NCI-H1105 (cell line): ENCODE measurements at places on chromosomes 1 and 21.

DNA sequence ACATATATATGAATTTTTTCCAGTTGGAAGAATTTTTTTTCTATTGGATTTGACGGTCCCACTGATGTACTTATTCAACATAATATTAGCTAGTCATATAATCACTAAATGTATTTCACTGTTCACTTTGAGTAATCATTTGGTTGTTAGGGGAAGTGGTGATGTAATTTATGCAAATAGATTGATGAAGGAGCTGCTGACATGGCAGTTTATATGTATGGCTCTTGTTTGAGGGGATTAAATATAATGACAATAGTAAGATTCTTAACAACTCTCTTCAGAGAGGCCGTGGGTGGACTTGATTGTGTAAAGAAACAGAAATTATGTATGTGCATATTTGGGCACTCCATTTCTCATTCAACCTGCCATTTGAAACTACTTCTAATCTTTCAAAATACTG, 653.6 kb upstream of the ADGRL4 start:
- no peak for DNase-seq

DNA sequence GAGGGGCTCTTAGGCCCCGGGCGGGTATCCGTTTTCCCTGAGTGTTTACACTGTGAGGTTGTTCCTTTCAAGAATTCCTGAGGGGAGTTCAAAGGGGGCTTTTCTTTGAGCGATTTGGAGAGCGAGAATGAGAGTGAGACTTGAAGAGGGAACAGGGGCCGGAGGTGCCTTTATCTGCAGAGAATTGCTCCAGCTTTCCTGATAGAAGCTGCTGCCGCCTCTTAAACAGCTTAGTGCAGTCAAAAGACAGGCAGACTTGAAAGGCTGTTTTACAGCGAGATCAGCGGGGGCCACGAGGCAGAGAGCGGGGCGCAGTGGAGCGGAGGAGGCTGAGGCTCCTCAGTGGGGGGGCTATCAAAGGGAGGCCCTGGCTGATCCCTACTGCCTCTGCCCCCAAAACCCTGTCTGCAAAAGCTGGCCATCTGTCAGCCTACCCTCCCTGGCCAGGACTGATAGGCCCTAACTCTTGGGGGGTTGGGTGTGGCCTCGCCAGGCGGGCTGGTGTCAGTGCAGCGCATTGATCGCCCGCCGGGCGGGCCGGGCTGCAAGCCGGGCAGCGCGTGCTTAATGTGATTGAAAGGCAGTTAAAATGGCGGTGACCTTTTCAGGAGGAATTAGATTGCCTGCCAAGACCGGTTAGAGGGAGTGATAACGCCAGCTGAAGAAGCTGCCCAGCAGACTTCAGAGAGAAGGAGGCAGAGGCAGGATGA, 36.4 kb downstream of the TMEM53 start:
- DNase-seq = no peak

- DNase-seq = no peak
Measured at GRCh38 chr1:108570128-108570527, 10.2 kb downstream of the EEIG2 start.

DNA sequence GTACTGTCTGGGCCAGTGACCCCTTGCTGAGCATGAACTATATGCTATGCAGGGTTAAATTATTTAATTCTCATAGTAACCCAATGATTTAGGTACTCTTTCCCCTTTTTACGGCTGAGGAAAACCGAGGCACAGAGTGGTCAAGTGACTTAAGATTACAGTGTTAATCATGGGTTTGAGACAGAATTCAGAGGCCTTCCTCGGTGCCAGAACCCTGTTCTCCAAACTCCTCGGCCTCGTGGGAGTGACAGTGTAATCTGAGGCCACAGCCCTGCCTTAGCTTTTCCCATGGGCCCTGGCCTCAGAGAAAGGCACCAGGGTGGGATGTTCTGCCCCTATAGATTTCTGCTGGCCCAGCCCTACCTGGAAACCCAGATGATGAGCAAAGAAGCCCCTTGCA, 86.4 kb upstream of the ZNF648 start:
- no peak for DNase-seq

DNA sequence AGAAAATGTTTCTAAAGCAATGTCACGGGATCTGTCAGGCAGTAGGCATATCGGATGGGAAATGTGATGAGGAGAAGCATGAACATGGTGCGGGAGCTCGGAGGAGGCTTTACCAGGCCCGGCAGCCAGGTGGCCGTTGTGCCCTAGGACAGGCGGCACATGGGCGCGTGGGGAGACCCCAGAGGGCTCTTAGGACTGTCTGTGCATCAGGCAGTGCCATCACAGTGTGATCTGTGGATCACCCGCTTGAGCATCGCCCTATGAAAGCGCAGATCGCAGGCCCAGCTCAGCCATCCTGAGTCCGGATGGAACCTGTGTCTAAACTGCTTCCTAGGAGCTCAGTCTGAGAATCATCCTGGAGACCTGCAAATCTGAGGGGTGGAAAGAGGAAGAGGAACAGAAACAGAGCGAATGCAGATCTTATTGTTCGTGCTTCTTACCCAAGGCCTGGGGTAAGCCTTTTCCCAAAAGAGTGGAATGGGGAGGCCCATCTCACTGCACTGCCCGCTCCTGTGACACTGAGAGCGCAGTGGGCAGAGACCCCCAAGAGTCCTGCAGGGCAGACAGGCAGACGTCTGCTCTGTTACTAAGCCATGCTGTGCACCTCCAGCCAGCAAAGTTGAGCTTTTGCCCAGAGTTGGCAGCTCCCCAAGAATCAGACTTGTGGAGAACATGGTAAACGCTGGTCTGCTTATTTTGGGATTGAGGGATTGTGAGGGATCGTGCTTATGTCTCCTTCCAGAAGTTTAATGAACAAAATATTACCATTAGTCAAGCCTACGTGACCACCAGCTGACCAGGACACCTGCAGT, 251.0 kb downstream of the RHOU start:
- peak; percentile 19 for DNase-seq

DNA sequence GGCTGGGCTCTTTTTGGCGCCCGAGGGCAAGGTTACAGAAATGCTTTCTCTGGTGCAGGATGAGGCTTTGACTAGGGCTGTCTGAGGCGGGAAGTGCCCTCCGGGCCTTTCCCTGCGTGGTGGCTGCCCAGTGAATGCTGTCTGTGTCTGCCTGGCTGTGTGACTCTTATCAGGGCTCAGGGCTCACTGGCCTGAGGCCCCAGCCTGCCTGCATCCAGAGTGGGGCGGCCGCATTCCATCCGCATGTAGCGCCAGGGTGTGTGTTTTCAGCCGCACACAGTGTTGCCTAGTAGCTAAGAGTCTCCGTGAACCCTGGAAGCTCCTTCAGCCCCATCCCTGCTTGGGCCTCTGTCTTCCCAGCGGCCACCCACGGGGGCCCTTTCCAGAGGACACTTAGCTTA, 59.1 kb downstream of the FAAP20 start:
- DNase-seq = no peak

- no peak for DNase-seq
Measured at GRCh38 chr1:88455621-88456256, 228.3 kb upstream of the PKN2 start.

GRCh38 chr1:205054013-205054412, 11.0 kb downstream of the CNTN2 start:
- no peak for DNase-seq

DNA sequence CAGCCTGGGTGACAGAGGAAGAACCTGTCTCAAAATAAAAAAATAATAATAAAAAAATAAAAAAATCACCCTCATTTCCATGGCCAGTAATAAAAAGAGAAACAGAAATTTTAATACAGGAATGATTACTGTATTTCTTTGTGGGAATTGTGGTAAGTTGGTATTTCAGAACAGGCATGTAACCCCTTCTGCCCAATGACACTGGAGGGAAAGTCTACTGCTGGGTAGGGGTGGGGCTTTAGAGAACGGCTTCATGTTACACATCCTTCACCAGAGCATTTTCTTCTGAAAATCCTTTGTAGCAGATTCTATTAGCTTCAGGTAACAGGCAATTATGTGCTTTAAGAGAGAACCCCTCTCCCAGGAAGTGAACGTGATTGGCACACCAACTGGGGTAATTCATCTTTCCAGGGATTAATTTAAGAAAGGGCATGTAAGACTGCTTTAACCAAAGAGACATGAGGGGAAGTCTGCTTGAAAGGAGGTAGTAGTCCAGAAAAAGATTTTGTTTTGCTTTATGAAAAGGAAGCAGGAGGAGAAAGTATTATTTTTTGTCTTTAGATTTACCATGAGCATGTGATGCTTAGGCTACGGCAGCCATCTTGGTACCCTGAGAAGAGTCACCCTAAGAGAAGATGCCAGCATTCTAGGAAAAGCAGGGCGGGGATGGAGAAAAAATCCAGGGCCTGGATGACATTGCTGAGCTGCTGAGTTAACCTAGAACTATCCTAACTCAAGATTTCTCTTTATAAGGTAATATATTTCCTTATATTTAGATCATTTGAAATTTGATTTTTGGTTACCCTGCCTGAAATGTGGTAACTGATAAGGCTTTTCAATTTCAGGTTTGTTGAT, 57.7 kb upstream of the DPT start:
- no peak for DNase-seq

- no peak for DNase-seq
Measured at GRCh38 chr1:64882574-64883255, 83.6 kb downstream of the JAK1 start.

- no peak for DNase-seq
Measured at GRCh38 chr1:93468662-93469061, 20.7 kb downstream of the FNBP1L start.

GRCh38 chr1:199041173-199041914, 402.5 kb downstream of the PTPRC start:
- no peak for DNase-seq

- DNase-seq = no peak
Measured at GRCh38 chr21:45412909-45413611, 8.1 kb downstream of the COL18A1 start.

DNA sequence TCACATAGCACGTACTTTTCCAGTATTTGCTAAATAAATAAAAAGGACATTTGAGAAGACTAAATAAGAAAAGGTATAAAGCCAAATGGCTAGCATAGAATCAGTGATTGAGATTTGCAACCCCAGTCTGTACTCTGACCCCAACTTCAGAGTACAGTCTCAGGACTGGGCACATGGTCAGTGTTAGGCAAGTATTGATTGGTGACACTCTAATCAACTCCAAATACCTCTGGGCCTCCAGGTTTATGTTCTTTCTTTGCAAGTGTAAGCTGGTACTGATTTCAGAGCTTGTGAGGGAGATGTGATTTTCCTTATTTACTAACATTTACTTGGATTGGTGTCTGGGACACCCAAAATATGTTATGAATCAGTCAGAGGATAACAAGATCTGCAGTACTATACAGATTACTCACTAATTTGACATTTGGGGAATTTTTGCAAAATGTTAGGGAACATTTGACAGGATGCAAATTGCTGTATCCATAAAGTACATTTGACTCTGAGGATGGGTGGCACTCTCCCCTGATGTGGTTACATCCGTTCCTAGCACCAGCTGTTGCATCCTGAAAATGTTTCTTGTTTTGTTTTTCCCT, 34.2 kb downstream of the LMO4 start:
- DNase-seq = no peak

DNA sequence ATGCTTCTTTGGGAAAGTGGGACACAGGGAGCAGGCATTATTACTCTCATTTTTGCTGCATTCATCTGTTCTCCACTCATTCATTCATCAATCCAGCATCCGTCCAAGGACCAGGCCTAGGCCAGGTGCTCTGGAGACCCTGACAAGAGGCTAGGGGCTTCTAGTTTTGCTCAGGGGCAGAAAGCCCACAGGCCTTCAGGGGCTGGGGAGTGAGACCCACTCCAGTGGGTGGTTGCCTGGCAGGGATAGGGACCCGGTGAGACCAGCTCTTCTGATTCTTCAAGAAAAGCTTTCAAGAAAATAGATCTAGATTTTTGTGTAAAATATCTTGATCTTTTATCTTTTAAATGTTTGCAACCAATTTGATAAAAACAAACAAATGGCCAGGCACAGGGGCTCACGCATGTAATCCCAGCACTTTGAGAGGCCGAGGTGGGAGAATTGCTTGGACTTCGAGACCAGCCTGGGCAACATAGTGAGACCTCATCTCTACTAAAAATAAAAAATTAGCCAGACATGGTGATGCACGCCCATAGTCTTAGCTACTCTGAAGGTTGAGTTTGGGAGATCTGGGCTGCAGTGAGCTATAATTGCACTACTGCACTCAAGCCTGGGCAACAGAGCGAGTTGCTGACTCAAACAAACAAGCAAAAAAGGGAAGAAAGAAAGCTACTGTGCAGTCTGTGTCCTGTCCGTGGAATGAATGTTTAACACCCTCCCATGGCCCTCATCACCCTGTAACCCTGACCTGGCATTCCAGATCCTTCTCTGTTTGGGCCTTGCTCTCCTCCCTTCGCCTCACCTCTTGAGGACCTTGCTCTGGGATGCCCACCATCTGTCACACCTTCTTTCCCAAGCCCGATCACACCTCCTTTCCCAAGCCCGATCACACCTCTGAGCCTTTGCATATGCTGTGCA, 17.3 kb upstream of the LRP8 start:
- DNase-seq = no peak

DNA sequence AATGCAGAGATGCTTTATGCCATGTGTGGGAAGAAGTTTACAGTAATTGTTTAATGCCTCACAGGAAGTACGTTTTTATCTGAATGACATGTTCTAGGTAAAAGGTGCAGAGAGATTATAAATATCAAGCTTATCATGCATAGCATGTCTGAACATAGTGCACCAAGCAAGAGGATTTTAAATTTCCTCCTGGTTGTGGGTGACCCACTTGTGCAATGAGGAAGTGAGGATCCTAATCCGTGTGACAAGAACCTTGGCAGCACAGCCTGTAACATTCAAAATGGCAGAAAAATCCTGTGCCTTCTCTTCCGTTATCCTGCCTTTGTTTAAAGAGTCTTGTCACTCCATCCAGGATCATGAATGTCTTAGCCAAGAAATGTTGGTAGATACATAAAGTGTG, 75.6 kb downstream of the PLA2G4A start:
- no peak for DNase-seq

- DNase-seq = no peak
Measured at GRCh38 chr1:211695135-211695816, 19.9 kb upstream of the NEK2 start.

DNA sequence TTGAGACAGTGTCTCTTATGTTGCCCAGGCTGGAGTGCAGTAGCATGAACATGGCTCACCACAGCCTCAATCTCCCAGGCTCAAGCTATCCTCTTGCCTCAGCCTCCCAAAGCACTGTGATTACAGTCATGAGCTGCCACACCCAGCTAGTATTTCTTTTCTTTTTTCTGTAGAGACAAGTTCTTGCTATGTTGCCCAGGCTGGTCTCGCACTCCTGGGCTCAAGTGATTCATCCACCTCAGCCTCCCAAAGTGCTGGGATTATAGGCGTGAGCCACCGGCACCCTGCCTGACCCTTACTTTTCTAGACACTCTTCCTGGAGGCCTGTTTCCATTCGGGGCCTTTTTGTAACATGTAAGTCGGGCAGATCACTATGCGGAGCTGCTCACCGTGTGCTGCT, 30.1 kb upstream of the SRP9 start:
- DNase-seq = no peak

GRCh38 chr1:210582205-210582970, 253.7 kb downstream of the HHAT start:
- DNase-seq = no peak

GRCh38 chr1:119453021-119453420, 38.1 kb downstream of the HSD3B2 start:
- DNase-seq = no peak
